ENCODE measurements at places on chromosomes 2 and 18.

- DNase-seq: no peak
These were observed 9.2 kb upstream of the CDKL4 start for GRCh38 chr2:39252888-39253518.

- DNase-seq: no peak
These were observed 142.0 kb upstream of the FSHR start for GRCh38 chr2:49296107-49296867.

GRCh38 chr2:166060191-166060590, 67.6 kb downstream of the SCN1A start:
- peak; percentile 21 for DNase-seq

GRCh38 chr2:56450772-56451171, 267.0 kb downstream of the CCDC85A start:
- DNase-seq: no peak

DNA sequence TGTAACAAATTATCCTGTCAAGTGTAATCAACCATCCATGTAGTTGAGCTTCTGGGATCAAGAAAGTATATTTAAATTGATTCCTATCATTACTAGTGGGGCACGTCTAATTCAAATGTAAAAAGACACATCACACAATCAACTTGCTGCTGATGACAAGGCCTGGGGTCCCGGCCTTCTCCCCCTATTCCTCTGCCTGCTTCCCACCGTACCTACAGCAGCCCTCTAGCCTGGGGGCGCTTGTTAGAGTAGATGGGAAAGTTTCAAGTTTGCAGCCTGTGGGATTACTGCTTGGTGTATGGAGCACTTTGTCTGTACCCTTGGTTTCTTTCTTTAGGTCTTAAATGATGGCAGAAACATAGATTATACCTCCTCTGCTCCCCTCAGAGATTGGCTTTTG, 333.3 kb upstream of the KYNU start:
- no peak for DNase-seq

DNA sequence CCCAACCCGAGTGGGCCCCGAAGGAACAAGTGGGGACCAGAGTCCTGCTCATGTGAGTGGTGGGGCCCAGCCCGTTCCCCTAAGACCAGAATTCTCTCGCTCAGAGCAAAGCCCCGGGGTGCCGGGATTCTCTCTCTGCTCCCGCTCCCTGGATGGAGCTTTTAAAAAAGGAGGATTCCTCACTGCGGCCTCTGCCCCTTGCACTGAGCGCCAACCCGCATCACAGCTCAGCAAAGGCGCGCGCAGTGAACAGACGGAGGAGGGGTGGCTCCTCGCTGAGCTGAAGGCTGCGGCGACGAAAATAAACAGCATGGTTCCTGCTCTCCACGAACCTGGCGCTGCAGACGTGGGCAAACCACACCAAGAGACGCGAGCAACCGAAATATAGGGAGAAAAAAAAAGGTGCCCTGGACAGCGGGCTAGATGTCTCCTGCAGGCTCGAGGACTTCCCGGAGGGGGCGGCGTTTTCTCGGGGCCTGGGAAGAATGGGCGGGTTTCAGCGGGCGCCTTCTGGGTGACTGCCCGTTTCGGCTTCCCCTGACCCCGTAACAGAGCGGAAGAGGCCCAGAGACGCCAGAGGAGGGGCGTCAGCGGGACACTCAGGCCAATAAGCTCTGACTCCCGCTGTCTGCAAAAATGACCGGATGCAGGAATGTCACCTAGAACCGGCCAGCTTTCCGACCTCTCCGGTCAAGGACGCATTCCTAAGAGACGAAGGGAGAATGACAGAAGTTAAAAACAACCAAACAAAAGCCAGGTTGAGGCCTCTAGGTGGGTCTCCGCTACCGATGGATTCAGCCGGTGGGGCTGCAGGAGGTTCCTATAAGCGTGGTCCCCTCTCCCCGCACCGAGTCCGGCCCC, 819 bp upstream of the KLF11 start:
- DNase-seq: peak; percentile 89

DNA sequence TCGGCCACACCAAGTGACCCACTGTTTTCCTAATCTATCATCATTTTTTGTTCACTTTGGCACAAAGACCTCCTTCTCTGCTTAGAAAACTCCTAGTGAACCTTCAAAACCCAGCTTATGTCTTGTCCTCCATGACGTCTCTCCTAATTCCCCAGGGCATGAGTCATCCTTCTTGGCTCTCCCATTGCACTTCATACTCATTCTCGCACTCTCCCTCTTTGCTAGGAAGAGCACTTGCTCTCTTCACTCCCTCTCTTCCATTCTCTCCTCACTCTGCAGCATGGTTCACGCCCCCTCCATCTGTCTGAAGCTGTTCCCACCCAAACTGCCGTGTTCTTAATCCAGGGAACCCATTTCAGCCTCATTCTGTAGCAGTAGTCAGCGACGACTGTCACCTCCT, 103.9 kb downstream of the MRO start:
- no peak for DNase-seq

- DNase-seq: no peak
These were observed 52.5 kb upstream of the LTBP1 start for GRCh38 chr2:32894119-32894728.
